Daoy (cell line): ENCODE measurements at places on chromosomes 1 and 21. TPM values are rescaled to one million over a fixed set of nuclear protein-coding genes. Genes with fewer than 3 reads are reported as not detected.
A peak's percentile ranks its signal among the peaks of the same experiment; 100 is the strongest.

DNA sequence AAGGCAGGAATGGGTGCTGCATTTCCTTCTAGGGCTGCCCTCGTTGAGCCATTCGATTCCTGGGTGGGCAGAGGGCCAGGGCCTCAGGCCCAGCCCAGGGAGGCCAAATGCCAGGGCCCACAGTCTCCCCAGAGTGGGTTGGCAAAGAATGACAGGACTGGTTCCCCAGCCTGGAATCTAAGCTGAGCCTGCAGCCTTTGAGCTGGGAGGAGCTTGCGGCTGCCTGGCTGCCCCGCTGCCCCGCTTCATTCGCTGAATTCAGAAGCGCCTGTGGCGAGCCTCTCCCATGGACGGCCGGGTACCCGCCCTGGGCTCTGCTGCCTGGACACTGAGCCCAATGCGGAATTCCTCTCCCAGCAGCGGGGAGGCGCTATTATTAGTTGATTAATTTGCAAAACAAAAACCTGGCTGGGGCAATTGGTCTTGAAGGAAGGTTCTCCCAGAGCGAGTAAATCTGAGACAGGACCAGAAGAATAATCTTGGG lies 32.3 kb upstream of the TARDBP start:
- peak; percentile 85 for DNase-seq

Gene TGFB2
- total RNA-seq = 12.6 and 18.2 TPM in 2 replicates

DNA sequence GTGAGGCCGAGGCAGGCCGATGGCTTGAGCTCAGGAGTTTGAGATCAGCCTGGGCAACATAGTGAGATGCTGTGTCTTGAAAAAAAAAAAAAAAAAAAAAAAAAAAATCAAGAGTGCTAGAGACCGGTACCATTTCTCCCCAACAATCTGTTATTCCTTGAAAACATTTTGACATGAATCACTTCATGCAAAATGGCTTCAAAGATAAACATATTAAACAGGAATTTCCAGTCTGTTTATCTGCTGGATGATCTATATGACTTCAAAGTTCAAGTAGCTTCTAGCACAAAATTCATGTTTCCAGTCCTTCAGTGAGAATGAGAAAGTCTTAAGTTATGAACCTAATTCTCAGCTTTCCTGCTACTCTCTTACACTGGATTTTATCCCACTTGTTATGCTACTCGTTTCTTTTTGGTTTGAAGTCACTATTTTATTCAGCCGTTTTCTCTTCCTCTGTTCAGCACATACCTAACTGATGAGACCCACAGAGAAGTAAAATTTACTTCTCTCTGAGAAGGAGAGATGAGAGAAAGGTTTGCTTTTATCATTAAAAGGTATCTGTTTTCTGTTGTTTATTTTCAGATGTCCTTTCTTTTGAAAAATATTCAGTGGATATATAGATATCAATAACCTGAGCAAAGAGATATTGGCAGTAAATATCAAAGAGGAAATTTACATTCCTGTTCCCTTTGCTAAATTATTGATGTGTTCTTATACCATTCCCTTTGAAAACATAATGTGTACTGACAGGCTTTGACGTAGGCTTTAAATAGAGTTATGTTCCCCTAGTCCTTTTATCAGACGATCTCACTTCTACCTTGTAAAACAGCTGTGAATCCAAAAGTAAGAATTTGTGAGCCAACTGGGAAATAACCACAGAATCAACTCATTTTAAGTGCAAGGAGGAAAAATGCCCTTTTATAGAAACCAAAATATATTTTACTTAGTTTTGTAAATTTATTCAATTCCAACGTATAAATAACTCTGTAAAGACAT lies 38.2 kb downstream of the CD46 start:
- no peak for DNase-seq

Gene CFAP107
- not detected in 2 replicates for total RNA-seq

DNA sequence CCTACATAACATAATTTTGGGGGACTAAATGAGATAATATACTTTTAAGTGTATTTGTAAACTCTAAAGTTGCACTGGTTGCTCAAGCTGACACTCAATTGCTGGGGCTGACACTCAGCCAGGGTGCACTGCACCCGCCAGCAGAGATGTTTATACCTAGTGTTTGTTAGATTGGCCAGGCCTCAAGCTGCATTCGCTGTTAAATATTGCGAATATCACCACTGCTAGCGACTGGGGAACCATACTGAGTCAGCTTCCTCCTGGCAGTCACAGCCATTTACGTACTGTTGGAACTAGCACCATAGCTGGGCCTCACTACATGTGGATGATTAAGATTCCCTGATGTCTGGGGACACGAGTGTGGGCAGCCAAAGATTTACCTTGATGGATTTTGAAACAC lies 12.7 kb upstream of the RWDD3 start:
- DNase-seq = peak; percentile 19

Gene THEMIS2
- 1.8 and 4.3 TPM in 2 replicates for total RNA-seq

Gene KISS1
- total RNA-seq = 0.86 TPM in 1 of 2 replicates, not detected in the other

Gene DNAH14
- 32.5 and 56.2 TPM in 2 replicates for total RNA-seq
